ENCODE measurements at places on chromosomes 16 and 17.

- DNase-seq, result no peak
Observed at GRCh38 chr16:24906199-24906808, 60.5 kb downstream of the SLC5A11 start.

DNA sequence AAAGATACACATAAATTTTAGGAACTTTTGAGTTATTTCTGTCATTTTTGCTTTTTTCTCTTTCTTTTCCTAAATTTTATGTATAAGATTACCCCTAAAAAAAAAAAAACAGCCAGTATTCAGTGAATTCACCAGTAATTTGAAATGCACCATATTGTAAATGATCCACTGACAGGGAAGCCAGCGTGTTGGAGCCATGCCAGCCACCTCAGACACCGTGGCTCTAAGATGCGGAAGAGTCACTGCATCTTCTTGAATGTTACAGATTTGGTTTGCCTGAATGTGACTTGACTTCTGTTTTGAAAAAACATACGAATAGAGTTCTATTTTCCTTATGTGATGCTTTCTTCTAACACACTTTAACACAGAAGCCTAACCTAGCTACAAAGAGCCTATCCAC, 37.4 kb downstream of the CLUAP1 start:
- DNase-seq, result no peak

- no peak for DNase-seq
Observed at GRCh38 chr16:80029761-80030481, 429.4 kb upstream of the MAF start.

DNA sequence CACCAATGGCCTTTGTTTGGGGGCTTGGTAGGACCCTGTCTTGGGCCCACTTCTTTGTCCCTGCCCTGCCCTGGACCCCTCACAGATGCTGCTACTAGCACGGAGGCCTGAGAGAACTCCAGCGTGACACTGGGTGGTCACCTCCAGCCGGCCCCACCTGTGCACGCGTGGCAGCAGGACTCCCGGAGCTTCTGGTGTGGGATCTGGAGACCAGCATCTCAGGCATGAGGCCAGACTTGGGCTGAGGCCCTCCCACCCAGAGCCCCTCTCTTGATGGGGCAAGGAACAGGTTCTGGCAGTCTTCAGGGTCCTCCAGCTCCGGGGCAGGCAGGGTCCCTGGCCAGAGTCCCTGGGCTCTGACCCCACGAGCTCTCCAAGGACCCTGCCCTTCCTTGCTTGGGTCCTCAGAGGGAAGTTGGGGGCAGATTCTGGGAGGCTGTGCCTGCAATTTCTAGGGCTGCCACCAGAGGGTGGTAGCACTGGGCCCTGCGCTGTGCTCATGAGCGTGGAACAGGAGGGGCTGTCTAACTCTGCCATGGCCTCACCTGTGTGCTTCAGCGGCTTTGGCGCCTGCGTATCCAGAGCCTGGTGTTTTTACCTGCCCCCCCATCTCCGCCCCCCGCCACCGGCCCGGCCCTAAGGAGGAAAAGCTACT, 3.1 kb upstream of the BAIAP3 start:
- DNase-seq, result no peak

GRCh38 chr17:67576471-67577115, 141.1 kb upstream of the NOL11 start:
- DNase-seq, result no peak

- DNase-seq, result no peak
Observed at GRCh38 chr17:43015579-43015978, 6.6 kb downstream of the VAT1 start.

DNA sequence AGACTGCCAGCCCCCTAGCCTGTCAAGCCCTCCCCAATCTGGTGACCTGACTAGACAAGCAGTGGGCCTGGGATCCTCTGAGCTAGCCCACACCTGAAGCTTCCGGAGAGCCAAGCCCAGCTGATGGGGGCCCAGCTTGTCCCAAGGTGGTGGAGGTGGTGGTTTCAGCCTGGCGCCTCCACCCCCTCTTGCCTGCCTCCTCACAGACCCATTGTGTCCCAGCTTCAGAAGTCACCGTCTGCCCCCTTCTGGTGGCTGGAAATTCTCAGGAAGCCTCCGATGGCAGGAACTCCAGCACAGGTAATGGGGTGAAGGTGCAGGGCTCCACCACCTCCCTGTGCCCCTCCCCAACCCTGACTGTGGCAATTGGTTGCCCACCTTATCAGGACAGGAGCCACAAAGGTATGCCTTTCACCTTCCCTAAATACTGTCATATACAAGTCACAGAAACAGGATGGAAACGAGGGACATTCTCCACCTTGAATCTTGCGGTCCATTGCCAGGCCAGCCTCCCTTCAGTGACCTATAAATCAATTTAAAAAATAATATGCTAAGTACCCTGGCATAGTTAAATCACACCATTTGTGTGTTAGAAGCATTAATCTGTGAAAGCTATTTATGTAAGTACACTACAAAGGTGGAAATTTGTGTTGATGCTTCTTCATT, 66.0 kb upstream of the ZNF423 start:
- DNase-seq, result peak; percentile 74

- no peak for DNase-seq
Observed at GRCh38 chr17:36942019-36942599, 4.8 kb downstream of the LHX1 start.
